Natural killer cell treated with Interleukin-12 subunit alpha and Interleukin-12 subunit beta and Interleukin-15 and Interleukin-18, amount 100 ng/mL, for 72 hours (primary cell): ENCODE measurements at places on chromosomes 4 and X. TPM values are rescaled to one million over a fixed set of nuclear protein-coding genes. Genes with fewer than 3 reads are reported as not detected.

The MAGEB17 gene
- not detected for total RNA-seq

The MAGEA1 gene
- not detected for total RNA-seq

The CT45A2 gene
- not detected for total RNA-seq

DNA sequence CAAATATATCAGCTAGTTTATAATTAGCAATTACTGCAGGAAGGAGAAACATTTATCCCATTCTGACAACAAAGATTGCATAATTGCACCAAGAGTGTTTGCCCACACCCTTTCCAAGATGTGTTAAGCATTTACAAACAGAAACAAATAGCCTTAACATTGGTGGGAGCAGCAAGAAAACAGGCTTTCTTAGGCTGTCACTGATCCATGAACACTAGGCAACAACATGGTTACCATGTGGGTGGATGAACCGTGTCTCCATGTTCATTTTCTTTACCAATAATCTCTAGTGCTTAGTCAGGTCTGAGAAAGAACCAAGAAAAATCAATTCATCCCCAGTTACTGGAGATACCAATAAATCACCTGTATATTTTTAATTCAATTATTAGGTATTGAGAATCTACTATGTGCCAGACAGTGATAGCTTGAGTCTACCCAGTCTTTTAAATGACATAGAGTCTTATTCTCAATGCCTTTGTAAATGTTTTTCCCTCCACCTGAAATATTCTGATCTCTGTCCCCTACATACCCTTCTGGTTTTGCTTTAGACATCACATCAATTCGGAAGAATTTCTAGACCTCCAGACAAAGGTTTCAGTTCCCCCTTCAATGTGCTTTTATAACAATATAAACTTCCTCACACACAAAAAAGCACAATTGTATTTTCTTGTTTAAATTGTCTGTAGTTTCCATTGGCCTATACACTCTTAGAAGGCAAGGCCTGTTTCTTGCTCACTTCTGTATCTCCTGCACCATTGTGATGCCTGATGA lies 286.6 kb downstream of the PPP1R2C start:
- DNase-seq = no peak

DNA sequence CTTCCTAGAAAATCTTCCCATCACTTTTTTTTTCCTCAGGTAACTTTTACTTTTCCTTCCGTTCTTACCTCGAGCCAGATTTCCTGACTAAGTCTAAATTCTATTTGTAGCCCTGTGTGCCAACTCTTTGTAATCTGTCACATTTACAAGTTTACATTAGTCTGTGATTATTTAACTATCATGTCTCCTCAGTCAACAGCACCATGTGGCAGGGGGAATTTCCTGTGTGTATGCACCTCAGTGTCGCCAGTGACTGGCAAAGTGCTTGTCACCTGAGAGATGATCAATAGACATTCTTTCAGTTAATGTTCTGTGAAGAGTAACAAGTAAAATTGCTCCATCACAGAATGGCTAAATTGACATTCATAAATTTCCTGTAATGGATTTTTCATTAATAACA lies 468.5 kb downstream of the PDGFC start:
- DNase-seq = no peak

DNA sequence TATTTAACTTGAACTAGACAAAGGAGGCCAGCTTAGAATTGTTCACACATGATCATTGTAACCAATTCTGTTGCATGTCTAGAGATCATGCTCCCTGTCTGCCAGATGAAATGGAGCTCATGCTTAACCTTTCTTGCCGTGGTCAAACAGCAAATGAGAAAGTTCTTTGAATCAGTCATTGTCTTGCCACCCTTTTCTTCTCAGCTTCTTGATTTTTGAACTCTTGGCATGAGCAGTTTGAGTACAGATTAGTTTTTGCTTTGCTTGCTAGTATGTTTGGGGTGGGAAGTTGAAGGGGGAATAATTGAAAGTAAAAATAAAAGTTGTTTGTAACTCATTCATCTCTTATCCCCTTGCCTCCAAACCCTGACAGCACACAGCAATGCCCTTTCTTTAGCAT lies 4.7 kb downstream of the MTM1 start:
- no peak for DNase-seq

GRCh38 chr4:119646347-119647071 lies 17.9 kb upstream of the PDE5A start:
- DNase-seq = no peak

DNA sequence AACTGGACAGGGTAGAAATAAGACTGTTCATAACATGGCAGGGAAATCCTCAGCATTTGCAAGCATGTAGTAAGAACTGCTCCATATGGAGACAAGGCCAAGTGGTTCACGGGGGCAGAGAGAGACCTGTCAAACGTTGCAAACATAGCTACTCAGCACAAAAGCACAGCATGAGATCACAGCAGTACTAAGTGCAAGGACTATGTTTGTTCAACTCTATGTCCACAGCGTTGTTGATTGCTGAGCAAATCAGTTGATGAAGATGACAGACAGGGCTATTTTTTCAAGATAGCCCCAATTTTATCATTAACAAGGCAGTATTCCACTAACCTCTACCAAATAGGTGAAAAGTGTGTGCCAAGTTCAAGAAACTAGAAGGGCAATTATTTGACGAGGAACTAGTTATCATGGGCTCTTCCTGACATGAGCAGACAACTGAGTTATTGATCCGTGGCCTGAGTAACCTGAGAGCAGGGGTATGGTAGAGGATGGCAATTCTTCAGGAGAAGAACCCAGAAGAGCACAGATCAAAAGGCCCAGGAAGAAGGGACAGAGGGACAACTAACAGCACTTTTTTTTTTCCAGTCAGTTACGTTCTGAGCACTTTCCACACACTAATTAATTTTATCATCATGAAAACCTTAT lies 57.4 kb downstream of the SPOCK3 start:
- DNase-seq = no peak

DNA sequence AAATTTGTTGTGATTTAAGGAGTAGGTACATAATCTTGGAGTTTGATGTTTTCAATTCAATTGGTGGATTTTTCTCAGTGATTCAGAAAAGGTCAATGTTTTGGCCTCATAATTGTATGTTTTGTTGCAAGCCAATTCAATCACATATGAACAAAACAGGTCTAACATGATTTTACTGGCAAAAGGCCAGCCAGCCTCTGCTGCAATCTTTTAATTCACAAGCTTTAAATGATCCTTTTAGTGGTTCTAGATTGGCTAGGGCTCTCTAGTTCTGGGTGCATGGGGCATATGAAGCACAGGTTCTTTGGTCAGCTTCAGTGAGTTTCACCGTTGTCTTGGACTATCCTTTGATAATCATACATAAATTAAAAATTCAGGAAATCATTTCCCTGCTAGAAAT lies 19.2 kb upstream of the SLC6A14 start:
- DNase-seq = no peak

- no peak for DNase-seq
These were observed 50.8 kb downstream of the ANXA3 start for GRCh38 chr4:78602334-78602733.

The CASK gene
- 55.3 TPM for total RNA-seq

DNA sequence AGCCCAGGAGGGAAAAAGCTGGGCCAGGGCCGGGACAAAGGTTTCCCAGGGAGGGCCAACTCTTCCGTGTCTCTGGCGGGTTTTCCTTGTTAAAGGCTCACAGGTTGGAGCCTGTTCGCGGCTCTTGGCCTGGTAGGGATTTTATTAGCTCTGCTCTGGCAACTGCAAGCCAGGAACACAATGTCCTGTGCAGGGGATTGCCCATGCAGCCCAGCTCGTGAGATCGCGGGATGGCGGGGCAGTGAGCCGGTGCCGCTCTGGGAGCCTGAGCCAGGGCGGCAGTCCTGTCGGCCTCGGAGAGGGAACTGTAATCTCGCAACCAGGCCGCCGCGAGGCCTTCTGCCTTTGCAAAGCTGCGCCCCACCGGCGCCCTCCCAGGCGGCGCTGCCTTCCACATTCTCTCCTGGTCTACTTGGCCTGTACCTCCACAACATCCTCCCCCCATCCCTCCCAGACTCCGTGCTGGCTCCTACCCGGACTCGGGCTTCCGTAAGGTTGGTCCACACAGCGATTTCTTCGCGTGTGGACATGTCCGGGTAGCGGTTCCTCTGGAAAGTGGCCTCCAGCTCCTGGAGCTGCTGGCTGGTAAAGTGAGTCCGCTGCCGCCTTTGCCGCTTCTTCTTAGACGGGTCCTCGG lies 2.1 kb downstream of the PITX2 start:
- DNase-seq = no peak

- DNase-seq = no peak
These were observed 981.9 kb upstream of the TENM3 start for GRCh38 chr4:181261279-181261678.

The ANKRD17 gene
- total RNA-seq = 63.5 TPM

- no peak for DNase-seq
These were observed 1.2 kb upstream of the MORF4L2 start for GRCh38 chrX:103687696-103688201.

The NSG1 gene
- 0.38 TPM for total RNA-seq

The CPZ gene
- total RNA-seq = not detected

DNA sequence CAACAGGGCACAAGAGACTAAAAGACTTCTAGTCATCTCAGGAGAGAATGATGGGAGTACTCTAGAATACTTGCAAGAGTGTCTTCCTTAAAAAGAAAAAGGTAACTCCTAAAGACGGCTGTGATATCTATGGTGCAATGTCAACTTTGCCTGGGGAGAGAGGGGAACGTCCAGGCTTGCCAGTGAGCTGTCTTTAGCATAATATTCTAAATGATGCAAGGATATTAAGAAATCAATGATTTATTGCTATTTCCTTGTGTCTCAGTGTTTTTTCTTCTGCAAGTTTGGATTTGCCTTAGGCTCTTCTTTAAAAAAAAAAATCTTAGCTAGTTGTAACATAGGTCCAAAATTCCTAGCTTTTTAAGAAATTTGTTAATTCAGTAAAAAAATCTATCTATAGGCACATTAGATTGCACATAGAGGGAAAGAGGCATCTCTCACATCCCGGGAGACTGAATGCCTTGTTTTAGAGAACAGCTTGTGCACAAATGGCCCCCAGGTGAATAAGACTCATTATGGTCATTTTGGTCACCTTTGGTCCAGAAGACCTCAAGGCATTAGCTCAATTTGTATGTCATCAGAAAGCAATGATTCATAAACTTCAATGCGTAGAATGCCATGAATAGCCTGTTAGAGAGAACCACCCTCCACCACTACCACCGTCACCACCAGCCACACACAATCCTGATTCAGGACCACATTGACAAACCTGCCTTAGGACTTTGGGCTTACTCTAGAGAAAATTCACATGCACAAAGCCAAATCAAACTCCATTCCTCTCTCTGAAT lies 104.1 kb downstream of the PALLD start:
- DNase-seq = no peak

DNA sequence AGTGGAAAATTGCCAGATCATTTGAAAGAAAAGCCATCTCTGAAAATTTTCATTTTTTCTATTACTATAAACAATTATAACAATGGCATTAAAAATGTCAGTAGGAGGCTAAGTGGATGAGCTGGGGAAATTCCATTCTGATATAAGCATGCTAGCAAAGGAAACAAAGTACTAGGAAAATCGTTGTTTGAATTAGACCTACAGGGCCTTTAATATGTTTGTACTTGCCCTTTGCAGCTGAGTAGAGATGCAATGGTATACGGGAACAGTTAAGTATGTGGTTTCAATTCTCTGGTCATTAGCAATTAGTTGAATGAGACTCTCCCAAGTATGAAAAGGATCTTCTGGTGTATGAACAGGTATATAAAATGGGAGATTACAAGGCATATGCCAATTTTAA lies 452.2 kb downstream of the PCDH11X start:
- no peak for DNase-seq

GRCh38 chr4:59971952-59972351 lies 1228.2 kb upstream of the ADGRL3 start:
- no peak for DNase-seq

DNA sequence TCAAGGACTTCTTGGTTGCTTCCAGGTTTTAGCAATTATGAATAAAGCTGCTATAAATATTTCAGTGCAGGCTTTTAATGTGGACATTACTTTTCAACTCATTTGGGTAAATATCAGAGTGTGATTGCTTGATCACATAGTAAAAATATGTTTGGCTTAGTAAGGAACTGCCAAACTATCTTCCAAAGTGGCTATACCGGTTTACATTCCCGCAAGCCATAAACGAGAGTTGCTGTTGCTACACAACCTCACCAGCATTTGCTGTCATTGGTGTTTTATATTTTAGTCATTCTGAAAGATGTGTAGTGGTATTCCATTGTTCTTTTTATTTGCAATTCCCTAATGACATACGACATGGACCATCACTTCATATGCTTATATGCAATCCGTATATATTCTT lies 30.9 kb upstream of the SPOCK3 start:
- no peak for DNase-seq

DNA sequence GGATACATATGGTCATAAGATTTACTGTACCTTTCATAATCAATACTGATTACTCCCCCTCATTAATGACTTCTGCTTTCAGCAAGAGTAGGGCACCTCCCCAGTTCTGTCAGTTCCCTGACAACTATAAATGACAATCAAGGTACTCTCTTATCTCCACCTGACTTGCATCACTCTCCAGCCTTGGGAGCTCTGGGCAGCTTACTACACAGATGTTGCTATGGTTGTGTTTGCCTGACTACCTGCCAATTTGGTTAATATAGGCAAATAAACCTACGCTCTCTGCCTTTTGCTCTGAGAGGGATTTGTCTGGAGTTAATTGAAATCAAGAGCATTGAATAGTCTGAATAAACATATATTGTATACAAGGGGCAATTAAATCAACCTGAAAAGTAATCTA lies 22.8 kb upstream of the MAP7D3 start:
- DNase-seq = no peak

- no peak for DNase-seq
These were observed 20.1 kb downstream of the ATP5ME start for GRCh38 chr4:653831-654502.

DNA sequence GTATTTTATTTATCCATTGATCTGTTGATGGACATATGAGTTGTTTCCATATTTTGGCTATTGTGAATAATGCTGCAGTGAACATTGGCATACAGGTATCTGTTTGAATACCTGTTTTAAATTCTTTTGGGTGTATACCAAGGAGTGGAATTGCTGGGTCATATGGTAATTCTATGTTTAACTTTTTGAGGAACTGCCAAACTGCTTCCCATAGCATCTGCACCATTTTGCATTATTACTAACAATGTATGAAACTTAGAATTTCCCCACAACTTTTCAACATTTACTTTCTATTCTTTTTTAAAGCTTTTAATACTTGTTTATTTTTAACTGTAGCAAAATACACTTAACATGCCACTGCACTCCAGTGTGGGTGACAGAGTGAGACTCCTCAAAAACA lies 57.0 kb upstream of the MSN start:
- DNase-seq = no peak

The INPP4B gene
- total RNA-seq = 25.6 TPM
